ENCODE measurements at places on chromosomes 2 and 18. TPM values are rescaled to one million over a fixed set of nuclear protein-coding genes. Genes with fewer than 3 reads are reported as not detected.

DNA sequence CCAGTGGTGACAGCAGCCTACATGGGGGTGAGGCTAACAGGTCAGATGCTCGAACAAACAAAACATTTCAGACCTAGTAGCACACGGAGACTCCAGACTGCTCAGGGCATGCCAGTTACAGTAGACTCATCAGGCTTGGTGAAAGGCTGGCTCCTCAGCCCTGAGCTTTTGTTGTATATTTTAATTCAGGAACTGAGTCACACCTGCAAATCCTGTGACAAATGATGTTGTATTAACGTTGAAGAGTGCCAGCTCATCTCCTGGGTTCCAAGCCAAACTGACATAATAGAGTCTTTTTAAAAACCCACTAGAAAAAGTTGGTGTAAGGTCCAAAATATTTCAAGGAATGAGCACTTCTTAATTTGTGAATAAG lies 65.3 kb downstream of the C1D start:
- DNase-seq, result no peak

DNA sequence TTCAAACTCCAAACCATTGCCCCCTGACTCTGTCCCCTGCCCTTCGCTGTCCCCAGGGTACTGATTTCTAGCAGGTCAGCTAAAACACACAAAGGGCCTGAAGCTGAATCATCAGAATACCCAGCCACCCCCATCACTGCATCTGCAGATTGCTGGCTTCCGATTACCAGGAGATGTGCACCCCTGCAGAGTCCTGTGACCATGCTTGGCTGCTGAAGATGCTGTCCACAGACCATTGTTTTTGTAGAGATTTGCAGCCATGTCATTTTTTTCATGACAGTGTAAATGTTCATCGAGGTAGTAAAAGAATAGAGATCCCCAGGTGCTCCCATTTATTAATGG lies 463.3 kb downstream of the STK39 start:
- DNase-seq, result no peak

DNA sequence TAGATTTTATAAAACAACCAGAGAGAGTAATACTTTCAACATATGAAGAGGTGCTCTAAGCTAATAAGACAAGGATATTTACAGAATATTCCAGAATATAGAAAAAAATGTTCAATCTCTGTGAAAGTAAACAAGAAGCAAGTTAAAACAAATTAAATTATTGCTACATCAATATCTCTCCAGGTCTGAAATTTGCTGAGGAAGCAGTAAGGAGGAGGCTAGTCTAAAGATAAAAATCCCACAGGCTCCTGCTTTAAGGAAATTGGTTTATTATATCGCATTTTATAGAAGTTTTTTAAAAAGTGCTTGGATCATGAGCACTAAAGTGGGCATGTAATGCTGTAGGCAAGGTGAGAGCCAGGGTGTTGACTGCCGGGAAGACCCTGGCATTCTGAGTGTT lies 39.7 kb upstream of the ASB18 start:
- no peak for DNase-seq

ABCG8 gene
- total RNA-seq, result not detected

DNA sequence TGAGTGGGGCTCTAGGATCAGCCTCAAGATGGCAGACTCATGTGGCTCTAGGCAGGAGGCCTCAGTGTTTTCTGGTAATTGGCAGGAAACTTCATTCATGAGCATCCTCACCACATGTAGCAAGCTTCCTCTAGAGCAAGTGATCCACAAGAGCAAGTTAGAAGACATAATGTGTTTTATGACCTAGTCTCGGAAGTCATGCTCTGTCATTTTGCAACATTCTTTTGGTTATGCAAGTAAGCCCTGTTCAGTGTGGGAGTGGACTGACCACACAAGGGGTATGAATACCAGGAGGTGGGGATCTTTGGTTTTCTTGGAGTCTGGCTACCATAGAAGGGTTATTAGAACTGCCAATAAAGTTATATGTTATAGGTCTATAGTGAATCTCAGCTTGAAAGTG lies 66.8 kb upstream of the STK39 start:
- no peak for DNase-seq

SRSF7 gene
- total RNA-seq, result 151 TPM
